ENCODE measurements at places on chromosomes 1 and 21.
A peak's percentile ranks its signal among the peaks of the same experiment; 100 is the strongest.

DNA sequence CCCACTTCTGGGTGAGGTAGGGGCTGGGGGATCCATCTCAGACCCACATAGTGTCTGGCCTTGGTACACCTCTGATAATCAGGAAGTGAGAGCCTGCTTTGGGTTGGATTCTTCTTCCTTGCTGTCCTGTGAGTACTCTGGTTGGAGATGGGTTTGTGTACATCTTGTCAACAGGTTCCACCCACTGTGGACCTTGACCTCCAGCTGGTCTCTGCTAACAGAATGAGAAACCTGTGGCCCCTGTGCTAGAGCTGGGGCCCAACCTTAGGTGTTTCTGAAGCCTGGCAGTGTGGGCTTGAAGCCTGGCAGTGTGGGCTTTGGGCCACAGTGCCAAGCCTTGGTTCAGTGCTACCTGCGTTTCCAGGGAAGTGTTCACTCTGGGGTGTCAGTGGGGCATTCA is 2.6 kb downstream of the ZBTB48 start:
- DNase-seq, result no peak

DNA sequence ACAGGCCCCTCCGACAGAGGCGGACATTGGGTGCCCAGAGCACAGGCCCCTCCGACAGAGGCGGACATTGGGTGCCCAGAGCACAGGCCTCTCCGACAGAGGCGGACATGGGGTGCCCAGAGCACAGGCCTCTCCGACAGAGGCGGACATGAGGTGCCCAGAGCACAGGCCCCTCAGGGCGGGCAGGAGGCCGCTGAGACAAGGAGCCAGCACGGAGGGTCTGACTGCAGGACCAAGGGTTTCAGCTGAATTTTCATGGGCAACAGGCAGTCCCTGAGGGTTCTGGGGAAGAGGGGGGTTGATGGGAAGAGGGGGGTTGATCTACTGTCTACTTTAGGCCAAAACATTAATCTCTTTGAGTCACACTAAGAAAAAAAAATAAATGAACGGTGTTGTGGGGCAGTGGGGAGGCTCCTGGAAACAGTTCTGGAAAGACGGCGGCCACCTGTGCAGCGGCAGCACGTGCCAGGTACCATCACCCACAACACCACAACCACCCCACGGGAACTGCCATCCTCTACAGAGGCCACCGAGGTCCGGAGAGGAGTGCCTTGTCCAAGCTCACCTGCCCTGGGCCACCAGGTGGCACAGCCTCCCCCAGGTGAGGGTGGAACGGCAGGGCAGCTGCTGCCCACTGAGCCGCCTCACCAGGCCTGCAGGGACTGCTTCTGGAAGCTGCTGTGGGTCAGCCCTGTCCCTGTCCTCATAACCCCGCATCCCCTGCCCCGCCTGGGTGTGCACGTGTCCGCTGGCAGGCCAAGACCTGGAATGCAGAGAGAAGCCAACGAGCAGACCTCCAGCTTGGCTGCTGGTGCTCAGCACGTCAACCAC is 20.5 kb downstream of the PRDM15 start:
- no peak for DNase-seq

DNA sequence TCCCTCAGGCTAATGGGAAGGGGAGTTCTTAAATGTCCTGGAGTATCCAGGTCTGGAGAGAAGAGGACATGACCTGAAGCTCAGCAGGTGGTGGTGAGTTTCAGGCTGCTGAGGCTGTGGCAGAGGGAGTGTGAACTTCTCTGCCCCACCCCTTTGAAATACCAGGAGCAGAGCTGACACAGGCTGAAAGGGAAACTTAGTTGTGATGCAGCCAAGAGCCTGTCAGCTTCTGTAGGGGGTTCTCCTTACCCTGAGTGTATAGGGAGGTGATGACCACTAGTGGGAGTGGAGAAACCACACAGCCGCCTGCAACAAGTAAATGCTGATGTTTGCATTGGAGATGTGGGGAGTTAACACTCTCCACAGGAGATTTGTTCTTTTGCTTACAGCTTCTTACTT is 152.3 kb downstream of the FCRL5 start:
- DNase-seq, result no peak

DNA sequence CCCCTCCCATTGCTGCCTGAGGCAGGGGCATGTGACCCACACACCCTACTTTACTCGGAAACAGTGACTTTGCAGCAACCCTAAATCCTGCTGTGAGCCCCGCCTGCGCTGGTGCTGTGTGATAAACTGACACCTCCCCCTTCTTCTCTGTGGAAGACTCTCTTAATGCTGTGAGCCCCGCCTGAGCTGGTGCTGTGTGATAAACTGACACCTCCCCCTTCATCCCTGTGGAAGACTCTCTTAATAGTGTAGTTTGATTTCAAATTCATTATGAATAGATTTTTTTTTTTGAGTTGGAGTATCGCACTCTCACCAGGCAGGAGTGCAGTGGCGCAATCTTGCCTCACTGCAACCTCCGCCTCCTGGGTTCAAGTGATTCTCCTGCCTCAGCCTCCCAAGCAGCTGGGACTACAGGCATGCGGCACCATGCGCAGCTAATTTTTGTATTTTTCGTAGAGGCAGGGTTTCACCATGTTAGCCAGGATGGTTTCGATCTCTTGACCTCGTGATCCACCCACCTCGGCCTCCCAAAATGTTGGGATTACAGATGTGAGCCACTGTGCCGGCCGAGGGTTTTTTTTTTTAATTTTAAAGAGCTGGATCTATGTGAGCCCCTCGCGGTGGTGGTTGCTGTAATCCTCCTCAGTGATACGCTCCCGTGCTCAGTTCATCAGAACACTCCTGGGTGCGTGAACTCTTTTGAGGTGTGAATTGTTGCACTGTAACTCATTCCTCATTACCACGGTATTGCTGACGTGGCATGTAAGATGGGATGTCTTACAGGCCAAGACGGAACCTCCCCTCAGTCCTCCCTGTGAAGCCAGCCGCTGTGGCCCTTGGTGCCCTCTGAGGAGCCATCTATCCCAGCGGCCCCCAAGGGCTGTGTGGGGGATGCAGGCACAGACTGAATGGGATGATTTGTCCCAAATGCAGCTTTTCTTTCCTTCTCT is 60.3 kb downstream of the GALNT2 start:
- peak; percentile 86 for DNase-seq

DNA sequence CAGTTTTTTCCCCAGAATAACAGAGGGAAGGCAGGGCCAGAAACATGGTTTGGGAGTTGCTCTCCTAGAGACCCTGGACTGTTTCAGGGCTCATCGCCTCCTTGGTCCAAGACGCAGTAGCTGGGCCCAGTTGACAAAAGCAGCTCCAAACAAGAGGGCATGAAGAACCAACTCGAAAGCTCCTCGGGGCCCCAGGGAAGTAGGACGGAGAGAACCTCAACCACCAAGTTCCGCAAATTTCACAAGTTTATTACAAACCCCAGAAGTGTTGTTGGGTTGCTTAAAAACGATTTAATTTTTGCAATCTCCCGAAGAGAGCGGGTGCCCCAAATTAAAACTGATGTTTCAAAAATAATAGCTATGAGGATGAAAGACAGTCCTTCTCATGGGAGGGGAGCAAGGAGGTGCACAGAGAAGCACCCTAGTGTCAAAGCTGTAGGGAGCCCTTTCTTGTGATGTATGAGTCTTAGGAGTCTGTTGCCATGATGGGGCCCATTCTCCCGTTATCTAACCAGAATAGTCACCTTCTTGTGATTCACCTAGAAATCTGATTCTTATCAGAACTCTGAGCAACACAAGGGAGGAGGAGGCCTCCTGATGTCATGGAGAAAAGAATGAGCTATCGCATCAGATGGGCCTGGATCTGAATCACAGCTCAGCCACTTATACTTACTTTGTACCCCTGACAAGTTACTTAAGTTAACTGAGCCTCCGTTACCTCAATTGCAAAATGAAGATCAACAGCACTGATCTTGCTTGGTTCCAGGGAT is 165.7 kb upstream of the IRF2BP2 start:
- peak; percentile 65 for DNase-seq

GRCh38 chr21:41620982-41621381 is 113.0 kb upstream of the TMPRSS2 start:
- DNase-seq, result no peak

DNA sequence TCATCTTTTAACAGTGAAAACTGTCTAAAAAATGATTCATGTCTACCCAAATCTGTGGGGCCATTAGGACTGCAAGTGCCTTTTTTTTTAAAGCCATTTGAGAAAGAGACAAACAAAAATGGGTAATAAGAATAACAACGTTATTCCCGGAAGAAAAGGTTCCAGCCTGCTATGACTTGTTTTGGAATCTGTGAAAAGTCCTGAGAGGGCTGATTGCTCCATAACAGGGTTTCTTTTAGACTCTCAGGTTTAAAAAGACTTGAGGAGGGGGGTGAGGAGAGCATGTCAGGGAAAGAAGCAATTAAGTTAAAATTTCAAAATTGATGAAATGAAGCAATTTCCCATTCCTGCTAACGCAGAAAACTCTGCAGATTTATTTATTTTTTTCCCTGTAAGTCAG is 56.4 kb downstream of the CACHD1 start:
- DNase-seq, result no peak

DNA sequence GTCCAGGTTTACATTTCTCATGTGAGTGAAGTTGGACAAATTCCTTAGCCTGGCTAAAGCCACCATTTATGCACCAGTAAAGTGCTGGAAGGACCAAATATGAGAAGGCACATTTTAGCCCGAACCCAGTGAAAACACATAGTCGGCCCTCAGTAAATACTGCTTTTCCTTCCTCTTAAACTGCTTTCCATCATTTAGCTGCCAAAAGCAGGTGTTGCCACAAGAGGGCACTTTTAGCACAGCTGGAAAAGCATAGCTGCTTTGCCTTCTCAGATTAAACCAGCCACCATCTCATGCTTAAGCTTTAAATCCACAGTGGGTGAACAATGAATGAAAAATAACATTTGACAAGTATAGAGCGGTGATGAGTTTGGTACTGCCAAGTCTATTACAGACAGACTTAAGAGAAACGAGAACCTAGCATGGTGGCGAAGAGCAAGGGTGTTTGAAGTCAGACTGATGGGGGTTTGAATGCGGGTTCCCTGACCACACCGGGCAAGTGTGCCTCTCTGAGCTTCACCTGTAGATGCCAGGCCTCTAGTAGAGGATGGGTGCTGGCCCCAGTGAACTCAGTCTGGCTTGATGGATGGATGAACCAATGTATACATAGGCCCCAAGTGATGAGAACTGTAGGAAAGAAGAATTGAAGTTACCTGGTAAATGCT is 57.8 kb downstream of the SLC35D1 start:
- DNase-seq, result peak; percentile 89

DNA sequence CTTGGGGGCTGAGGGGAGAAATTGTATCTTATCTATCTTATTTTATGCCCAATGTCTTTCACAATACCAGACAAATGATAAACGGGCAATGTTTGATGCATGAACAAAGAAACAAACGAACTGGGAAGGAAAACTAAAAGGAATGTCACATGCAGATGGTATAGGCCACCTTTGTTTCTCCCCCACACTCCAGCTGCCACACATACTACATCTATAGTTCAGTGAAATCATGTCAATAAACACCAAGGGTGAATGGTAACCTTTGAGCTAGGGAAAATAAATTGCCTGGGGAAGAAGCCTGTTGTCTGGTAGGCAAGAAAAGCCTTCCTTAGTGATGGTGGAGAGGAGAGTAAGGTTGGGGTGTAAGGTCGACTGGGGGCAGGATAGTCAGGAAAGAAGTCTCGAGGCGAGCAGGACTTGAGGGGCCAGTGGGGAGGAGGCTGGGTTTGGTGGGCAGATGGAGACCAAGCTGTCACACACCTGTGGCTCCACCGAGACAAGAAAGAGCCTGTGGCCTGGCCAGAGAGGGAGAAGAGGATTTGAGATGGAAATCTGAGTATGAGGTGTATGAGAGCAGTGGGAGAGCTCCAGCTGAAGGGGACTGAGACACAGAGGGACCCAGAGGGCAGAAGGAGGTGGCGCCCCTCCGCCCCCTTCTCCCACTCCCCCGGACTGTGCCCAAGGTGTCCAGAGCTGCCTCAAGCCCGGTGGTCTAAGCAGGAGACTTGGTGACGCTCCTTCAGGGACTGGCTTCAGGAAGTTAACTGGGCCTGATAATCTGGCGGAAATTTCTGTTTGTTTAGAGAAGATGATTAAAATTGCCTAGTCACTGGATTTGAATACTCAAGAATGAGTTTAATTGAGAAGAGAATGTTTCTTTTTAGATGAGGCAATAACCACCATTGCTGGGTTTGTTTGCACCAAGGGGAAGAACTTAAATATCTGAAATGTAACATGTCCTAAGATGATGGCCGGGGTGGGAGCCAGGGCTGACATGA is 37.3 kb downstream of the ATF3 start:
- DNase-seq, result no peak

- no peak for DNase-seq
Measured at GRCh38 chr1:164709541-164710278, 150.7 kb downstream of the PBX1 start.

- DNase-seq, result no peak
Measured at GRCh38 chr1:35656863-35657232, 15.5 kb upstream of the PSMB2 start.

DNA sequence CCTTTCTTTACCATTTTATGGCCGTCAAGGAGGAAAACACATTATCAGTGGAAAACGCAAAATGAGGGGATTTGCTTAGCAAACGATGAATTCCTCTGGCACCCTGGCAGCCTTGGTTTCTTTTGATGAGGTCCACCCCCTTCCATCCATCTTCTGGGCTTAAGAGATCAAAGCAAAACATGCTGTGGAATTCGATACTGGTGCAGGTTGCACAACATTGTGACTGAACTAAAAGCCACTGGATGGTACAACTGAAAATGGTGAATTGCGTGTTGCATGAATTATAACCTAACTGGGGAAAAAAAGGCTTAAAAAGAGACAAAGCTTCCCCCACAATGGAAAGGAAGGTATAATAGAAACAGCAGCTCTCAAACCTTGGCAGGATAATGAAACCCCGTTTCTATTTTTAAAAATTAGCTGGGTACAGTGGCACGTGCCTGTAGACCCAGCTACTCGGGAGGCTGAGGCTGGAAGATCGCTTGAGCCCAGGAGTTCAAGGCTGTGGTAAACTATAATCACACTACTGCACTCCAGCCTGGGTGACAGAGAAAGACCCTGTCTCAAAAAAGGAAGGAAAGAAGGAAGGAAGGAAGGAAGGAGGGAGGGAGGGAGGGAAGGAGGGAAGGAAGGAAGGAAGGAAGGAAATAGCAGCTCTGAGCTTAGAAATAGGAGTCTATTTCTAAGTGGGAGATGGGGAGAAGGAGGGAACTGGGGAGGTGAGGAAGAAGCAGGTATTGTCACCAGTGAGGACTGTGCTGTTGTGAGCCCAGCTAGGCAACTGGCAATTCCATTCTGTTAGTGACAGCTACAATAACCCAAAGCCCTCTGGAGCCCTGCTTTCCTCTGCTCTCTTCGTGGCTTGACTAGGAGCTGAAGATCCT is 29.0 kb upstream of the LGALS8 start:
- DNase-seq, result no peak

GRCh38 chr1:209787551-209787950 is 3.2 kb upstream of the C1orf74 start:
- no peak for DNase-seq

DNA sequence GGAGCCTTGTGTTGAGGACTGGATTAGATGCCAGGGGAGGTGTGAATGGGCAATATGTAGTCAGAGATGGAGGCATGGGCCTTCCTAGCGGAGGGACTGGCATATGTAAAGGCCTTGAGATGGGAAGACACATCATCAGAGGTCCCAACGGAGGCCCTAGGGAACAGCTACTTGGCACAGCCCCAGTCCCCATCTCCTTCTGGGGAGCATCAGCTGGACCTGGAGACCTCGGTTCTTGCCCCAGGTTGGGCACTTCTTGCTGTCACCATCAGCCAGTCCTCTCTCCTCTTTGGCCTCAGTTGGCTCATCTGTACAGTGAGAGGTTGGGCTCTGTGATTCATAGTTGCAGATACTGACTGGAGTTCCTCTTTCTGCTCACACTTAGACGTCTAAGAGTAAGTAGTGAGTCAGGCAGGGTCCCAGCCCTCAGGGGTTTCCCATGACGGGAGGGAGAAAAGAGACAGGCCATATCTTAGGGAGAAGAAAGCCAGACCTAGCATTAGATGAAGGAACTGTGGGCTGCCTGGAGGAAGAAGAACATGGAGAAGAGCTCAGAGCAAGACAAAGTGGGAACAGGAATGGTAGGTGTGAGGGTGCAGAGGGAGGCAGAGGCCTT is 3.4 kb upstream of the MARCKSL1 start:
- peak; percentile 80 for DNase-seq

All from activated naive CD4-positive, alpha-beta T cell treated with anti-CD3 and anti-CD28 coated beads for 36 hours (primary cell).